Activated T-helper 2 cell treated with anti-CD3 and anti-CD28 coated beads, Interferon-gamma antibody, Interleukin-2, Interleukin-4, amounts not matched to agents 10 μg/mL and 5 μg/mL and 100 μg/mL, durations not matched to agents 14 hours and 24 hours and 36 hours (primary cell): ENCODE measurements at places on chromosomes 1 and 21. TPM values are rescaled to one million over a fixed set of nuclear protein-coding genes. Genes with fewer than 3 reads are reported as not detected.

The DENND2D gene
- 139 and 143 TPM in 2 replicates for total RNA-seq

DNA sequence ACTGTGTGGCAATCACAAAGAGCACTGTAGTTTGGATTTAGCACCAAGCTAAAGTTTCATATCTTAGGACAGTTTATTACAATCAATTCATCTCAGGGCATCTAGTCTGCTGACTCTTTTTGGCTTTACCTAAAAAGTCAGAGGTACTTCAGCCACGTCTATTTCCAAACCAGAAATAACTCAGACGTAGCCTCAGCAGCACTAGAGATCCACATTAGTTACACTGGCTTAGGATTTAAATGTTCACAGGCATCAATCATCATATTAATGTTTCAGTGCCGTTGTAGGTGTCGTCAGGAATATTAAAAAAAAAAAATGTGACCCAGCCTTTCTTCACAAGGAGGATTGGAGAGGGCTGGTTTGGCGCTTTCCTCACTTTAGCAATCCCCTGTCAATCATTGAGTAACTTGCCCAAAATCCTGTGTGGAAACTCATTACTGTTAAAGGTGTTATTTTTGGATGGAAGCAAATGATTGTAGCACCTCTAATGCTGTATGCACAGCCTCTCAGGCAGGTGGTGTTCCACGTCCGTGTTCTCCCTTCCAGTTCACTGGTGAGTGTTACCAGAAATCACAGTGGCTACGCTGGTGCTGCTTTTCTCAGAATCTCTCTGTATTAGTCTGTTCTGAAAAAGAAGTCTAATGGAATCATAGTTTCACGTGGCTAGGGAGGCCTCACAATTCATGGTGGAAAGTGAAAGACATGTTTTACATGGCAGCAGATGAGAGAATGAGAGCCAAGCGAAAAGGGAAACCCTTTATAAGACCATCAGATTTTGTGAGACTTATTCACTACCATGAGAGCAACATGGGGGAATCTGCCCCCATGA lies 45.4 kb downstream of the NEK7 start:
- DNase-seq, result no peak

GRCh38 chr1:185045814-185046492 lies 595 bp downstream of the RNF2 start:
- no peak for DNase-seq

DNA sequence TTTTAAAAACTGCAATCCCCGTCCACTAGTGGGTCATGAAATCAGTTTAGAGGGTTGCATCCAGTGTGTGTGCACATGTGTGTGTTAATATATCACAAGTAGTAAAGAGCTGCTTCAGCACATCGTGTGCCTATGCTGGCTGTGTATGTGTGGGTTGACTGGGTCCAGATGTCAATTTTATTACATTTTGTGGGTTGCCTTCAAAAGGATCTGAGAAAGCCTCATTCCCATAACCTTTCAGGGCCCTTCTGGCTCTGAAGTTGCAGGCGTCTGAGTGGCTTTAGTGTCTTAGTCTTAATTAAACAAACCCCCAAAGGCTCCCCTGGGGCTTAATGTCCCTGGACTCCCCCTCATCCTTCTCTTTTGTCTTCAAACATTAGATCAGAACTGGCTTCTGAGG lies 19.8 kb downstream of the PLA2G2D start:
- no peak for DNase-seq
